Left colon (tissue), 2 donors: ENCODE measurements at places on chromosomes 5 and 9.

- DNase-seq: no peak
Measured at GRCh38 chr5:131541071-131541470, 94.0 kb downstream of the RAPGEF6 start.

DNA sequence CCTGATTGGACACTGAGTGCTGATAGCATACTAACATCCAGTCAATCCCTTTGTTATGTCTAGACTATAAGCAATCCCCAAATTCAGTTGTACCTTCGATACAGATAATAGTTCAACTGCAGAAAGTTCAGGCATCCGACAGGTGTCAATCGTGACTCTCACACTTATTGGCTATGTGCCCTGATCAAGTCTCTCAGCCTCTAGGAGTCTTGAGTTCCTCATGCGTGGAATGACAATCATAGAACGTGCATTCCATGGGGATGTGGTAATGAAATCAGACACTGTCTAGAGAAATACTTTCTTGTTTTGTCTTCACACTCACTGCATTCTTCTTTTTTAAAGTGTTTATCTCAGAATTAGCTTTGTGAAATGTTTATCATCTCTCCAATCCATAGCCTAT is 4.8 kb downstream of the ANKRD34B start:
- DNase-seq: no peak

DNA sequence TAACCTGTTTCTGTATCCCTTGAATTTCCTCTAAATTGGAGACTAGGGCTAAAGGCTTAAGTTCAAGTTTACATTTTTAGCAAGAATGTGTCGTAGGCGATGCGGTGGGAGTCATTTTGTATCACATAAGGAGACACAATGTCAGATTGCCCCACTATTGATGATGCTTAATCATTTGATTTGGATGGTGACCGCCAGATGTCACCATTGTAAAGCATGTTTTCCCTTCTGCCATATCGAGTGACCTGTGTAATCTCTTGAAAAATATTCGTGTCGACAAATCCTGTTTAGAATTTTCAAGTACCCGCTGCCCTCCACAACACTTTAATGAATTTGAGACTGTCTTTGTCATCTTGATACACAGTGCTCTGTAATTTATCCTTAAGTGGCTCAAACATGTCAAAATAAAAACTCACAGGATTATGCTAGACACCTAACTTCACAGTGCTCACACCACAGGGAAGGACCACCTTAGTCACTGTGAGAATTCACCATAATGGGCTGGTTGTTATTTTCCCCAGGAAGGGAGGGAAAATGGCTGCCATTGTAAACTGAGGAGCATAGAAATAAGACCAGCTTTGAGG is 34.5 kb upstream of the SLC46A2 start:
- DNase-seq: no peak

DNA sequence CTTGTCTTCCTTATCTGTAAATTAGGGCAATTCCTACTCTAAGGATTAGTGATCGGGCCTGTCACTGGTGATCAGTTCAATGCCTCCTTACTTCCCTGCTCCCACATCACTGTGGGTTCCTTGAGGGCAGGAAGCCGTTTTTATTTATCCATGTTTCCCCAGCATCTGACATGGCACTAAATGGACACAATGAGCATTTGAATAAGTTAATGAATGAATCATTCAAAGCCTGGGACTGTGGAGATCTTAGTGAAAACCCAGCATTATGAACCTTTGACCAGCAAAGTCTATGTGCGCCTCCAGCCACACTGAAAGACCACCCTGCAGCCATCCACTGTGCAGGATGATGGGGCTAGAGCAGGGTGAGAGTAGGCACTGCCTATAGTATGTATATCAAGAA is 11.6 kb downstream of the COL15A1 start:
- DNase-seq: no peak

GRCh38 chr9:110128664-110129329 is 79.2 kb downstream of the C9orf152 start:
- DNase-seq: no peak

DNA sequence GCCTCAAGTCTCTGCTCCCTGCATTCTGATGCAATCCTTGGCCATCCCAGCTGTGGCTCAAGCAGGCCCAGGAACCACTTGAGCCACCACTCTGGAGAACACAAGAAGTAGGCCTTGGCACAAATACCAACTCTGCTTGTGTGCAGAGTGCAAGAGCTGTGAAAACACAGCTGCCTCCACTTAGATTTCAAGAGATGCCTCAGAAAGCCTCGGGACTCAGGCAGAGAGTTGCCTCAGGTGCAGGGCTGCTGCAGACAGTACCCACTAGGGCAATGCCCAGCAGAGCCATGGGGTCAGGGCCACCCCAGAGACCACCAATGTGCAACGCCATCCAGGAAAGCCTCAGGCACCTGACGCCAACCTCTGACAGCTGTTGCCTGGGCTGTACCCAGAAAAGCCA is 82.4 kb downstream of the FREM1 start:
- DNase-seq: no peak

DNA sequence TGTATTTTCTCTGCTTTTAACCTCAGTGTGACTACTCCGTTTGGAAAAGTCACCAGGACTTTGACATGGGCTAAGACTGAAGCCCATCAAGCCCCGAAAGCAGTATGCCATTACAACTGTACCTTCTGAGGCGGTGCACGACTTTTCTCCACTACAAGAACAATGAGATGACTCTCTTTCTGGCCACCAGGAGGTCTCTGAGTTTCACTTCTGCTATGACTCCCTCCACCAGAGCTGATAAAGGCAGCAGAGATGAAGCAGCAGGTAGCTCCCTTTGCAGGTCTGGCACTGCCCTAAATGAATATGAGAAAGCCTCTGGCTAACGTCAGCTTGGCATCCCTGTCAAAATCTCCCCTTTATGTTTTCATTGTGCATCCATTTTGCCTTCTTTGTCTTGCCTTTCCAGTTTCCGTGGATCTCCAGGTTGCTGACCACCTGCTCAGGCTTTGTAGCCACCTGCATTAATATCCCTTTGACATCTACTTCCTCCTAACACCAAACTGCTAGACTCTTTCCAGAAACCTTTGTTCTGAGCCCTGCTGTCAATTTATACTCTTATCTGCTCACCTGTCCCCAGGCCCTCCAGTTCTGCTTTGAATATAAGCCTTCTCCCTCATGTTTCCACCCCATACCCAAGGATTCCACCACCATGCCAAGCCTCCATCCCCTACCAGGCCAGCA is 221.7 kb downstream of the ZNF608 start:
- DNase-seq: no peak

GRCh38 chr5:95822542-95823181 is at the start of gene GLRX:
GLRX (minus strand) TSS chr5:95822726; CDS start chr5:95822662, 64 bp downstream.
- peak; percentile 86 for DNase-seq

DNA sequence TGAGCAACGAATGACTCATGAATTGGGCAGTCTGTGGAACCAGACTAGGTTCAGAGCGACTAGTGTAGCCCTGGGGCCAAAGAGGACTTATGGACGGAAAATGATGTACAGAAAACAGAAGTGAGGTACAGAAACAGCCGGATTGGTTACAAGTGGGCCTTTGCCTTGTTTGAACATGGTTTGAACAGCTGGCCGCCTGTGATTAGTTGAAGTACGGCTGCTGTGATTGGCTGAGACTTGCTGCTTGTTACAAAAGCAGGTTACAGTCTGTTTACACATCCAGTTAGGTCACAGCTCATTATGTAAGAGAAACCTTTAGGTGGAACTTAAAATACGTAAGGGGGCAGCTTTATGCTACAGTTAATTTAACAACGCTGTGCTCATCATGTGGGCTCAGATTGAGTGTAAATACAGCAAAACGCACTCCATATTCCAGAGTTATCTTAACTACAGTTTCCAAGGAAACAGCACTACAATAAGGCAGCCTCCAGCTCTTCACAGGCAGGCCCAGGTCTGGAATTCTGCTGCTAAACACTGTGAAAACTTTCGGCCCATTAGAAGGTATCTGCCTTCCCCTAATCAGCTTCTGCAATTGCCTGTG is 6.5 kb downstream of the AMACR start:
- DNase-seq: peak; percentile 72

DNA sequence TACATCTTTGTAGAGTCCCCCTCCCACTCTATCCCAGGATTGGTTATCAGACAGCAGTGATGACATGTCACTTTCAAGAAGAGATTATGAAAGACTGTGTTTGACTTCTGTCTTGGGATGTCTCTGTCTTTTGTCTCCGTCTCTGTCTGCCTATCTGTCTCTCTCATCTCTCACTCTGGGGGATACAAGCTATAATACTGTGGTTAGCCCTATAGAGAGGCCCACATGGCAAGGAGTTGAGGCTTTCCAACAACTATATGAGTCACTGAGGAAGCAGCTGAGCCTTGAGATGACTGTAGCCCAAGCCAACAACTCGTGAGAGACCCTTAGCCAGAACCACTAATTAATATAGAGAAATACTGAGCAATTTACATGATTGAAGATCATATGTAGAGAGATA is 284.8 kb downstream of the PDE4D start:
- DNase-seq: no peak

DNA sequence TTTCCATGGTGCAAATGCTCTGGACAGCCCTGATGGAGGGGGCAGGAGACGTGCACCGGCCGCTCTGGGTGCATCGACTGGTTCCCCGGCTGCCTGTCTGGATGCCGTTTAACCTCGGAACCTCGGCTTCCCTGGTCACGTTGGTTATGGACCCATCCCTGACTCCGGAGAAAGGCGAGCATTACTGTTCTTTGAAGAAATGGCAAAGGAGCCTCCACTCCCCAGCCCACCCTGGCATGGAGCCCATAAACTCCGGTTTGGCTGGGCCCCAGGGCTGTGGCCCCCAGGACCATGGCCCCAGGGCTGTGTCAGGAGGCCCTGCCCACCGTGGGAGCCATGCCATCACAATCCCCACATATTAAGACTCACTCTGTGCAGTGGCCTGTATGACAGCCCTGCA is 28.9 kb downstream of the DBH start:
- no peak for DNase-seq

GRCh38 chr5:114412510-114413171 is 50.8 kb downstream of the KCNN2 start:
- no peak for DNase-seq

DNA sequence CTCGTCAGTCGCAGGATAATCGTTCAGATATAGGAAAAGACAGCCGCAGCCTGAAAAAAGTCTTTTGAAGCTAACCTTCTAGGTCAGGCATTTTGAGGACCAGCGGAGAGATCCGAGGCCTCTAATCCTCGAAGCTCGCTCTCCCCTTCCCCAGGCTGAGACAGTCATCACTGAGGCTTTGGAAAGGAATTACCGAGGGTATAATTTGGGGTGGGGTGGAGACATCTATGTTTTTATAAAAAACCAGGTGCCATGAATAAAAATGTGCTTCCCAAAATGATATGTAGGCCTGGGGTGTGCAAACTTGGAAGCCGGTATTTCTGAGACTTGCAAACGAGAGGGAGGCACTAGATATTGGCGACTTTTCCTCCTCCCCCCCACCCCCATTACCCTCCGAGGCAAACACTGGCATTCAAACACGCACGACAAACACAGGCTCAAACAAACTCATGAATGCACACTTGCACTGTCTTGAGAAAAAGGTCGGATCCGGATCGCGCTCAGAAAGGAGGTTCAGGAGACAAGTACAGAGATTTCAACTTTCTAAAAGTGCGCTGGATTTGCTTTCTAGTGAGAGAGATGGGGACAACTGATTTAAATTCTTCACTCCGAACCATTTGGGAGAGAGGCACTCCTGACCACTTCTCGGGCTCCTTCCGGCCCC is 935 bp upstream of the MSX2 start:
- no peak for DNase-seq

GRCh38 chr5:6087576-6087975 is 290.8 kb downstream of the MED10 start:
- DNase-seq: no peak

DNA sequence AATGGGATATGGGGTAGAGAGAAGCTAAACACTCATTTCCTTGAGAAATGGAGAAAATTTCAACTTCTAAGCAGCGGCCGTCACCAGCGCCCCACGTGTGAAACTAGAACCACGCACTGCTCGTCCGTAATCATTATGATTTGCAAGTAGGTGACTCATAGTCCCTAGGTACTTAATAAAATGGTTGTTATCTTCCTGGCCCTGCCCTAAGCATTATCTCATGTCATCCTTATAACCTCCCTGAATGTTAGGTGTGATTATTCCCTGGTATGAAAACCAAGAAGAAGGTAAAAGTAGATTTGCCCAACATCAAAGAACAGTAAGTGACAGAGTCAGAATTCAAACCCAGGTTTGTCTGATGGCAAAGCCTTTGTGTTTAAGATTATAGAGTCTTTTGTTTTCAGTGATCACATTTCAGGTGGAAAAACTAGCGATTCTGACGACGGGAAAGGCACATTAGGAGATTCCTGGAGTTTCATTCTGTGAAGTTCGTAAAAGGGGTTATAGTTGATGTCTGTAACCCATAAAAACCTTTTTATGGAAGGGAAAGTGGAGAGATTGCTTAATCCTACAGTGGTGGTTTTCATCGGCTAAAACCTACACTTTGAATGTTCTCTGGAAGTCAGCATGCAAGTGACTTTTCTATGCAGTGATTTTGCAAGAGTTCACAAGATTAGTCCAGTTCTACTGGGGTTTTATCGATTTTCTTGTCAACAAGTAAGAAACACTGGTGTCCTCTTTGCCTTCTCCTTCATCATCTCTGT is 202.9 kb upstream of the WWC1 start:
- DNase-seq: no peak

DNA sequence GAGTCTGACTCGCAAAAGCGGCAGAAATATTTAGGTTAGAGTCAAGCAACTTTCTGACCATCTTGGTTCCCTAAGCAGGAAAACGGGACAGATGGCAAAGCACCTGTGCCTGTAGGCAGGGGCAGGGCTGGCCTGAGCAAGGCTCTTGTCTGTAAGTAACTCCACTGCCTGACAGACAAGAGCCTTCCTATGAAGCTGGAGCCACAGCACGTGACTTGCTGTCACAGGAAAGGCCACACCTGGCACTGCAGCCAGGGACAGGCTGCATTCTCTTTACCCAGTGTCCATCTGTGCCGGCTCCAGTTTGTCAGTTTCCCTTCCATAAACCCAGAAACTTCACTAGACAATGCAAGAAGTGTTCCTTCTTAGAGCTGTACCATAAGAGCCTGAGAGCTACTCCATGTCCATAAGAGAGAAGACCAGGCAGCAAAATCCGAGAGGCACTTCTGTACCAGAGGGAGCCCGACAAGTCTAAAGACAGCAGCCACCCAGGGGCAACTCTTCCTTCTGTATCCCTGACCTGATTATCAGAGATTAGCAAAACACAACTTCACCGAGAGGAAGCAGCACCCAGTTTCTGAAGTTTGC is 78.1 kb downstream of the GPR21 start:
- peak; percentile 43 for DNase-seq

DNA sequence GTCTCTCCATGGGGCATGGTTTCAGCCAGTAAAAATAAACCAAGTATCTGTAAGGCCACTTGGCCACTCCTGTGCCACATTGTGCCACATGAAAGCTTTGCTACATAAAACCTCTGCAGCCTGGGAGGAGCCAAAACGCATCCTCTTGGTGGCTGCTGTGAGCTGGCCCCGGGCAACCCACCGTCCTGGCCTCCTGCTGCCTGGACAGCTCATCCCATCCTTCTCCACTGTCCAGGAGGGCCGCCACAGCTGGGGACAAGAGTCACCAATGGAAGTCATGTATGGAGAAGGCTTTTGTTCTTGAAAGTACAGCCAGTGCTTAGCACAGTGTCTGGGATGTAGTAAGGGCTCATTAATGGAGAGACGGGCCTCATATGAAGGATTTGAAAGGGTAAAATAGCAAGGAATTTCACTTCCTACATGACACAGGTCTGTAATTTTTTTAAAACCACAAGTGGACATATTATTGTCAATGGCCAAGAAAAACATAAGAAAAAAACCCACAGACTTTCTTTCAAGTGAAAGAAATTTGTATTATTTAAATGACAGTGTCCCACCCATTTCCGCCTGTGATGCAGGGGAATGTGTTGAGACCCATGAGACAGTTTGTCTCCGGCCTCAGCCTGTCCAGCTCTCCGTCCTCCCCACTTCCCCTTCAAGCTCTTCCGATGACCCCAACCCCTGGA is 6.6 kb downstream of the PTGES start:
- DNase-seq: no peak
